ENCODE measurements at places on chromosomes 7 and 10.

DNA sequence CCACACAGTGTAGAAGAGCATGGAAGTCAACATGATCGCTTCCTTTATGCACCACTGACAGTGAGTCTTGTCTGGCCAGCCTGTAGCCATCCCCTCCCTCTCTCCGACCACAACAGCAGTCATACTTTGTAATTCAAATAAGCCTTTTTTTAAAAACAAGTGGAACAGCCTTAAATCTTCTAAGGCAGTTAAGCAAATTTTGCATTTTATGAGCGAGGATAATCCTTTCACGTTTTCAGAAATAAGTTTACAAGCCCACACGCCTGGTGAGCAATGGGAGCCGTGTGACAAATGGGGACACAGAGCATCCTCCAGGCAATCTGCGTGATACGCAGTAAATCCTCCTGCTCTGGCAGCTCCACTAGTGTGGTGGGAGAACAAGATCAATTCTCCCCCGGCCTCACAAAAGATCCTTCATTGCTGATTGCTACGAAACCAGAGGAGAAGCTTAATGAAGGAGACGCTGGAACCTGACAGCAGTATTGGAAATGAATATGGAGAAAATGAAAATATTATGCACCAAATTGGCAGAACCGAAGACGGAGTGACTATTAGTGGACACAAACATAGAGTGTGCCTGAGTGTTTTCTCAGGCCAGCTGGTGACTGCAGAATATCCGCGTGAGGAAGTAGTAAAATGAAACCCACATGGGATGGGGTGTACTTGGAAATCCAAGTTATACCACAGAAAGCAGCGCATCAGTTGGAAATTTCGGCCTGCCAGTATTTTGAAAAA, 104.2 kb upstream of the CDCA7L start:
- no peaks in the 10 kb centered on the region for H3K27me3 ChIP-seq
- H3K4me1 ChIP-seq, result no peaks in the 10 kb centered on the region
- no peak overlapping the region for H3K4me3 ChIP-seq
- H3K27ac ChIP-seq, result no peak overlapping the region

DNA sequence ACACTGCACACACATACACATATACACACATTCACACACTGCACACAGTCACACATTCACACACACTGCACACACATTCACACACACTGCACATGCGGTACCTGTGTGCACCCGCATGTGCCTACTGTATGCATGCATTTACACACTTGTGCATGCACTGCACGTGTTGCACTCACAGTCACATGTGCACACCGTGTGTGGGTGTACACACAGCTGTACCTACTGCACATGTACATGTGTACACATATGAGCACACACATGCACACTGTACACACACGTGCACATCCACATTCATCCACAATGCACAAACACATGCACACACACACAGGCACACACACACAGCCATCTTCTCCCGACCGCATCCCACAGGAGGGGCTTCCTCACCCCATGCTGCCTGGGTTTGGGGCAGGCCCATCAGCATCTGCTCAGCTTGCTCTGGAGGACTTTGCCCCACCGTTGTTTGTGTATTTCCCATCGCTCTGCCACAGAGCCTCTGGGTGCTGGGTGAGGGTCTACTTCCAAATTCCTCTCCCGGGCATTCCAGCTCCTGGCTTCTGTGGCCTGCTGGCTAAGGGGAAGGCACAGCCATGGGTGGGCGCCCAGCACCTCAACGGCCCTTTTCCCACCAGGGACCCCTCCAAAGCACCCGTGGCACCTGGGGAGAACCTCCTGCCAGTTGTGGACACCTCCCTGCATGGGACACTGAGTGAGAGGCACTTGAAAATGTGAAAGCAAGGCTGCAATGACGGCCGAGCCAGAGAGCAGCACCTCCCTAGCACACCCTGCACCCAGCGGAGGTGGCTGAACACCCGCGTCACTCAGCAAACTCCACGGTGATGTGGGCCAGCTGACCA, 324.3 kb downstream of the PTPRN2 start:
- H3K36me3 ChIP-seq, result no peaks in the 10 kb centered on the region
- DNase-seq, result no peak
- H3K4me1 ChIP-seq, result no peaks in the 10 kb centered on the region
- H3K27ac ChIP-seq, result no peak overlapping the region
- no peaks in the 10 kb centered on the region for H3K27me3 ChIP-seq
- H3K4me3 ChIP-seq, result peak overlapping the region; percentile 54

DNA sequence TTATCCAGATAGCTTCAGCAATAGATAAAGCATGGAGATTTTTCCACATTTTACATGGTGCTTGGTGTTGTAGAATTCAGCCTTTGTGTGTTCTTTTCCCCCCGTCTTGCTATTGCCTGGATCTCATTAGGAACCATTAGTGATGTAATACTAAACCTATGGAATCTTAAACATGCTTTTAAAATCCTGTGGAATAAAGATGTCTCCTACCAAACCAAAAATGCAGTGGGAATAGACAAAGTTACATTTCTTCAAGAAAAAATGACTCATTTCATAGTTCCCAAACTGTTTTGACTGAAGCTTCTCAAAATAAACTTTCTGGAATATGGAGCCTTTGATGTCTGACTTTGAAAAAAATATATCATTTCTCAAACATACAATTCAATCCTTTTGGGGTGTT, 44.0 kb downstream of the CALD1 start:
- peak overlapping the region; percentile 63 for H3K27ac ChIP-seq
- peak; percentile 36 for DNase-seq
- peaks cover 2% of the 10 kb centered on the region for H3K4me1 ChIP-seq
- peaks cover 4% of the 10 kb centered on the region for H3K36me3 ChIP-seq
- no peak overlapping the region for H3K4me3 ChIP-seq

DNA sequence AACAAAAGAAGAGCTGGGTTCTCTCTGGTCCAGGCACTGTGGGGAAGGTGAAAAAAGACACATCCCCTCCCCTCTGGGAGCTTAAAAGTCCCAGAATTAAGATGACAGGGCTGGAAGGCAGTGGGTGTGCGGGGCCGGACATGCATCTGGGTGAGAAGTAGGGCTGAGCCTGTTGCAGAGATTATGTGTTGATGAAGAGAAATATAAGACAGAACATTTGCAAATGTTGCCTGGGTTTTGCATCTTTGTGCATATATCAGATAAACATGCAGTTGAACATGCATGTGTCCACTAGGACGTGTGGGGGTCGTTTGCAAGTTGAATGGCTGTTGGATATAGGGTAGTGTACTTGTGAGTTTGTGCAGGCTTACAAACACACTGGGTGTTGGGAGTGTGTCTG, 94.3 kb upstream of the PPIF start:
- peaks cover 7% of the 10 kb centered on the region for H3K4me1 ChIP-seq
- DNase-seq, result no peak
- H3K27ac ChIP-seq, result no peak overlapping the region
- H3K27me3 ChIP-seq, result no peaks in the 10 kb centered on the region
- peaks cover 54% of the 10 kb centered on the region for H3K36me3 ChIP-seq

DNA sequence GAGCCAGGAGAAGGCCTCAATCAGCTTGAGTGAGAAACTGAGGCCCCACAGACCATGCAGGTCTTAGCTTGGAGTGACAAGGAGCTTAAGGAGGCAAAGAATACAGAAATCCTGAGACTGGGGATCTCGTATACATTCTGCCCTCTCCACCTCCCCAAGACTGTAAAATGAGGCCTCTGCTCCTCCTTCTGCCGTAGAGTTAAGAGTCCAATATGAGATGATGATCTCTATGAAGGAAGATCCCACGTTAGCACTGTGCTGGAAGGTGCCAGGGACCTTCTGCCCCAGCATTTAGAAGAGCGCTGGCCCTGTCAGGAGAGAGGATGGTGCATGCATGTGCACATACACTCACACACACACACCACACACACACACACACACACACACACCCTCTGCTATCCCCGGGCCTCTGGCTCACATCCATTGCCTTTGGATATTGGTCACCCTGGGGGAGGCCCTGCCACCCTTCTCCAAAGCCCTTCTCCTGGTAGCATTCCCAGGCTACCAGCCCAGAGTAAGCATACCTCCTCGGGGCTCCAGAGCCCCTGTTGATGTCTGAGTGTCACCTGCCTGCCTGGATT, 15.0 kb downstream of the ZCCHC24 start:
- H3K4me1 ChIP-seq, result peaks cover 19% of the 10 kb centered on the region
- no peak overlapping the region for H3K27ac ChIP-seq
- no peak for DNase-seq
- no peaks in the 10 kb centered on the region for H3K36me3 ChIP-seq
- no peaks in the 10 kb centered on the region for H3K27me3 ChIP-seq

GRCh38 chr10:63297941-63298340, 164.8 kb downstream of the NRBF2 start:
- no peak overlapping the region for H3K4me3 ChIP-seq
- DNase-seq, result no peak
- H3K27ac ChIP-seq, result no peak overlapping the region
- H3K4me1 ChIP-seq, result no peaks in the 10 kb centered on the region
- no peaks in the 10 kb centered on the region for H3K27me3 ChIP-seq

DNA sequence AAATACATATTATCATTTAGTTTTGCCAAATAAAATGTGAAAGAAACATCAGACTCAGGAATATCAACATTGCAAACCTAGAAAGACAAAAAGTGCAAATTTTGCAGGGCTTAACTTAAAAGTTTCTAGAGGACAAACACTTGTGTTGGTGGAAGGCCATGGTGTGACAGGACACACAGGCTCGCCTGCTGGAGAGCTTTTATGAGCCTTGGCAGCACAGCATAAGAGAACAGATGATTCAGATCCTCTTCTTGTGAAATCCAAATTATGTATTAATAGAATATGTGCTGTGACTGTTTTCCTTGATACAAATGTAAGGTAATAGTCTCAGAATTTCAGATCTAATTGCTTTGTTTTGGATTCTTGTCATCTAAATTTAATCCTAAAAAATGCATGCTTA, 72.9 kb upstream of the ABCB5 start:
- H3K4me3 ChIP-seq, result no peak overlapping the region
- H3K27ac ChIP-seq, result no peak overlapping the region
- DNase-seq, result no peak
- no peaks in the 10 kb centered on the region for H3K27me3 ChIP-seq
- no peaks in the 10 kb centered on the region for H3K36me3 ChIP-seq
- no peaks in the 10 kb centered on the region for H3K4me1 ChIP-seq

- no peaks in the 10 kb centered on the region for H3K27me3 ChIP-seq
- no peak for DNase-seq
- H3K4me3 ChIP-seq, result no peak overlapping the region
- H3K36me3 ChIP-seq, result no peaks in the 10 kb centered on the region
- no peak overlapping the region for H3K27ac ChIP-seq
Measured at GRCh38 chr10:30169342-30169741, 110.0 kb upstream of the JCAD start.

- no peak overlapping the region for H3K4me3 ChIP-seq
- no peaks in the 10 kb centered on the region for H3K4me1 ChIP-seq
- no peak overlapping the region for H3K27ac ChIP-seq
- no peaks in the 10 kb centered on the region for H3K27me3 ChIP-seq
Measured at GRCh38 chr7:33009734-33010133, 52.5 kb downstream of the FKBP9 start.

GRCh38 chr10:22054961-22055360, 51.4 kb upstream of the DNAJC1 start:
- H3K36me3 ChIP-seq, result no peaks in the 10 kb centered on the region
- DNase-seq, result no peak
- peaks cover 2% of the 10 kb centered on the region for H3K4me1 ChIP-seq

DNA sequence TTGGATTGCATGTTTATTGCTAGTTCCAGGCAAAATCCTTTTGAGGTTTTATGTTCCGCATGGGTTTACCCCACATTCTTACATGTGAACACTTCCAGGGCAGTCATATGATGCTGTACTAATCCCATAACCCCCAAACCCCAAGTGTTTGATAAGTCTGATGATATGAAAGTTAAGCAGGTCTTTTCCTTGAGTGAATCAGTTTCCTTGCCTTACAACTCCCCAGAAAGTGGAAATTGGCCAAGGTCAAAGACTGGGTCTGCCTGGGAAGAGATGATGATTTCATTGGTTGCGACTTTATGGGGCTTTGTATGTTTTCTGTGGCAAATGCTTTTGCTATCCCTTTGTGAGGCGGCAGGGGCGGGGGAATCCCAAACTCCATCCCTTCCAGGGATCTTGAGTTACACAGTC, 24.7 kb downstream of the AFAP1L2 start:
- no peaks in the 10 kb centered on the region for H3K27me3 ChIP-seq
- H3K4me1 ChIP-seq, result peaks cover 2% of the 10 kb centered on the region
- no peak overlapping the region for H3K27ac ChIP-seq
- peaks cover 8% of the 10 kb centered on the region for H3K36me3 ChIP-seq

GRCh38 chr7:1229202-1229947, 3.3 kb upstream of the UNCX start:
- H3K27ac ChIP-seq, result no peak overlapping the region
- DNase-seq, result no peak
- H3K4me1 ChIP-seq, result no peaks in the 10 kb centered on the region
- H3K36me3 ChIP-seq, result no peaks in the 10 kb centered on the region

GRCh38 chr7:38978491-38978890, 782 bp downstream of the POU6F2 start:
- H3K4me3 ChIP-seq, result no peak overlapping the region
- no peaks in the 10 kb centered on the region for H3K36me3 ChIP-seq
- no peak overlapping the region for H3K27ac ChIP-seq
- no peak for DNase-seq
- H3K27me3 ChIP-seq, result peaks cover 8% of the 10 kb centered on the region

DNA sequence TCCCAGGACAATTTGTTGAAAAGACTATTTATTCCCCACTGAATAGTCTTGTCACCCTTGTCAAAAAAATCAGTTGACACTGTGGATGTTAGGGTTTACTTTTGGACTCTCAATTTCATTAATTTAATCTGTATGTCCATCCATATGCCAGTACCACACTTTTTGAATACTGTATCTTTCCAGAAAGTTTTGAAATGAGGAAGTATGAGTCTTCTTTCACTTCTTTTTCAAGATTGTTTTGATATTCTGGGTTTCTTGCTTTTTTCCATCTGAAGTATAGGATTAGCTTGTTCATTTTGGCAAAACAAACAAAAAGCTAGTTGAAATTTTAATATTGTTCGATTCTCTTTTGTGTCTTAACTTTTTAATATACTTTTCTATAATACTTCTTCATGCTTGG, 21.7 kb downstream of the KLHDC10 start:
- H3K36me3 ChIP-seq, result no peaks in the 10 kb centered on the region
- no peak overlapping the region for H3K4me3 ChIP-seq
- no peak for DNase-seq
- no peaks in the 10 kb centered on the region for H3K27me3 ChIP-seq
- H3K27ac ChIP-seq, result no peak overlapping the region
- no peaks in the 10 kb centered on the region for H3K4me1 ChIP-seq

DNA sequence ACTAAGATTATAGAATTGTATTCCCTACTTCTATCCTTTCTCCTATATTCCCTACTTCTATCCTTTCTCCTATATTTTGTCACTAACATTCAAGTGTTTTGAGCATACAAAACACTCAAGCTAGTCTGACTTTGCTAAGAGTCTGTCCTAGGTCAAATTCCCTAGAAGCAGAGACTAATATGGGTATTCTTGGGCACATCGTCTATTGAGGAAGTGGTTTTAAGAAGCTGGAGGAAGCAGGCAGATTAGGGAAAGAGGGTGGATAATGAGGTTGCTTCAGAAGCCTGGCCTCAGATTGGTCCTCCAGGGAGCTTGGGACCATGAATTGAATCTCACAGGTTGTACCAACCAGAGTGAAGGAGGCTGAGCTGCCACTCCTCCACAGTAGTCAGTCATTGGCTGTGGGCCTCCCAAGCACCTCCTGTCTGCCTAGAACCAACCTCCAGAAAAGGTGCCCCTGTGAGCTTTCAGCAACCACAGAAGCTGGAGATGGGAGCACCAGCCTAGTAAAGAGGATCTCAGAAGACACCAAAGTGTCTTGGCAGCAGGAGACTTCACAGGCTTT, 295.9 kb upstream of the PHF14 start:
- H3K4me3 ChIP-seq, result no peak overlapping the region
- no peak for DNase-seq
- no peaks in the 10 kb centered on the region for H3K36me3 ChIP-seq
- no peak overlapping the region for H3K27ac ChIP-seq
- H3K27me3 ChIP-seq, result no peaks in the 10 kb centered on the region

Data from trophoblast cell (in vitro differentiated cells and primary cell).